ENCODE measurements at places on chromosomes 7 and 10. TPM values are rescaled to one million over a fixed set of nuclear protein-coding genes. Genes with fewer than 3 reads are reported as not detected.
A peak's percentile ranks its signal among the peaks of the same experiment; 100 is the strongest.

GRCh38 chr10:78255796-78256638 is 222.4 kb downstream of the RPS24 start:
- H3K27ac ChIP-seq, result no peak overlapping the region
- no peak overlapping the region for H3K4me3 ChIP-seq
- DNase-seq, result peak; percentile 23
- H3K27me3 ChIP-seq, result no peaks in the 10 kb centered on the region
- no peaks in the 10 kb centered on the region for H3K36me3 ChIP-seq
- H3K4me1 ChIP-seq, result no peaks in the 10 kb centered on the region

GRCh38 chr10:113001599-113002448 is 51.8 kb downstream of the TCF7L2 start:
- no peaks in the 10 kb centered on the region for H3K36me3 ChIP-seq
- H3K4me1 ChIP-seq, result peaks cover 12% of the 10 kb centered on the region
- H3K27ac ChIP-seq, result peak overlapping the region; percentile 64
- H3K4me3 ChIP-seq, result no peak overlapping the region

The TEX47 gene
- not detected for total RNA-seq

- H3K27me3 ChIP-seq, result no peaks in the 10 kb centered on the region
- no peak for DNase-seq
- no peak overlapping the region for H3K4me3 ChIP-seq
Observed at GRCh38 chr10:14253079-14253478, 77.6 kb downstream of the FRMD4A start.

- H3K36me3 ChIP-seq, result no peaks in the 10 kb centered on the region
- no peak overlapping the region for H3K27ac ChIP-seq
- no peak for DNase-seq
- no peaks in the 10 kb centered on the region for H3K27me3 ChIP-seq
Observed at GRCh38 chr7:143929224-143929920, 5.7 kb upstream of the OR2F2 start.

The CALML3 gene
- total RNA-seq, result not detected

GRCh38 chr7:50596484-50596883 is 31.3 kb upstream of the DDC start:
- no peaks in the 10 kb centered on the region for H3K27me3 ChIP-seq
- no peaks in the 10 kb centered on the region for H3K4me1 ChIP-seq
- no peak for DNase-seq
- H3K27ac ChIP-seq, result no peak overlapping the region
- no peaks in the 10 kb centered on the region for H3K36me3 ChIP-seq

GRCh38 chr7:88109612-88110011 is 110.2 kb downstream of the SRI start:
- H3K36me3 ChIP-seq, result no peaks in the 10 kb centered on the region
- no peaks in the 10 kb centered on the region for H3K27me3 ChIP-seq
- H3K27ac ChIP-seq, result no peak overlapping the region
- no peaks in the 10 kb centered on the region for H3K4me1 ChIP-seq

DNA sequence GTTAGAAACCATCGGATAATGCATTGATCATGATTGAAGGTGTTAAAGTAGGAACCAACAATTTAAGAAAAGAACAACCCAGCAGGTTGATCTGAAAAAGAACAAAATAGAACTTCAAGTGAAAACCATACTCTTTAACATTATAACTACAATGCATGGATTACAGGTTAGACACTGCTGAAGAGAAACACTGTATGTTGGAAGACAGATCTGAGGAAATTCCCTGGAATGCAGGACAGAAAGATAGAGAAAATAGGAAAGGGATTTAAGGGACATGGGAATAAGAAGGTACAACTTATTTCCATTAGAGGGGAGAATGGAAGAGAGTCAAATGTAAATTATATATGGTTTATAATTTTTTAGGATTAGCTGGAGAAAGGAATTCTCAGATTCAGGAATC is 303.3 kb downstream of the DNAJB6 start:
- H3K4me1 ChIP-seq, result no peaks in the 10 kb centered on the region
- H3K27ac ChIP-seq, result no peak overlapping the region
- H3K4me3 ChIP-seq, result no peak overlapping the region
- DNase-seq, result no peak
- H3K36me3 ChIP-seq, result no peaks in the 10 kb centered on the region

DNA sequence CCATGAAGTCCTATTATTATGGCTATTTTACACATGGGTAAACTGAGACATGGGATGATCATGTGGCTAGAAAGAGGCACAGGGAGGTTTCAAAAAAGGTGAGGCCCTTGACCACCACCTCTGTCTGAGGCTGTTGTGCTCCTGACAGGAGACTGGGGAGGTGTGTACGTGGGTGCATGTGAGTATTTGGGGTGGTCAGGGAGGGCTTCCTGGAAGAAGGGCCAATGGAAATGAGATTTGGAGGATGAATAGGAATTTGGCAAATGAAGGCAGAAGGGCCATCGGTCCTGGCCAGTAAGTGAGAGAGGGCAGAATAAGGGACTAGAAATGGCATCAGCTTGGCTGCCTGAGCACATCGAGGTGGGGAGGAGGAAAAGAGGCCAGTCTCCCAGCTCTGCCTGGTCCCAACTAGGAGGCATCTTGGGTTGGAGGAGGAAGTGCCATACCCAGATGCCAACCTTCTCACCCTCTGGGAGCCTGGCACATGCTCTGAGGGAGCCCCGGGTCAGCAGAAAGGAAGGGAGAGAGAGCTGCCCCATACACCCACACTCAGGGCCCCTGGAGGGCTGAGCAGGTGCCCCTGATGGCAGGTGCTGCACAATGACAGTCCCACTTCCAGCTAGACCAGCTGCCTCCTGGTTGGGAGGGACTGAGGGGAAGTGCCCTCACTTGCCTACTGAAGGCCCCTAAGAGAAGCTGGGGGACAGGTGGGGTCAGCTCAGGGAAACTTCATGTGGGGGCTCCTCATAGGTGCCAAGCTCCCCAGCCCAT is 47.7 kb downstream of the CDH23 start:
- no peak for DNase-seq
- H3K36me3 ChIP-seq, result no peaks in the 10 kb centered on the region
- H3K27ac ChIP-seq, result no peak overlapping the region
- H3K27me3 ChIP-seq, result no peaks in the 10 kb centered on the region
- no peak overlapping the region for H3K4me3 ChIP-seq

The OR2A12 gene
- total RNA-seq, result not detected

The VWA2 gene
- total RNA-seq, result 22.6 TPM

DNA sequence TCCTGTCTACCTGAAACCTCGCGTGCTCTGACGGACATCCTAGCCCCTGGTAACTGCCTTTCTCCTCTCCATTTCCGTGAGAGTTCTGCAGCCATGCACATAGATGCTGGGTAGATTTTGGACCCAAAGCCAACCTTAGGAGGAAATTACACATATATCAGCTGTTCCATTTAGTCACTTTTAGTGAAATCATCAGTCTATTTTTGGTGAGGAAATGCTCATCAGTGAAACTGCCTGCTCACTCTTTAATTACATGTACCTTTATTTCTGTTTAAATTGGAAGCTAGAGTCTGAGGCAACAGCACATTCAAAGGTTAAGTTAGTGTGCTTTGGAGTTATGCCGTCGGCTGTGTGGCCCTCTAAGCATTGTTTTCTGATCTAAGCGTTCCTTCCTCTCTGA is 231.3 kb downstream of the WDR37 start:
- no peaks in the 10 kb centered on the region for H3K4me1 ChIP-seq
- H3K27me3 ChIP-seq, result no peaks in the 10 kb centered on the region
- H3K27ac ChIP-seq, result no peak overlapping the region
- no peaks in the 10 kb centered on the region for H3K36me3 ChIP-seq
- no peak for DNase-seq

- H3K4me3 ChIP-seq, result no peak overlapping the region
- H3K27ac ChIP-seq, result no peak overlapping the region
- no peaks in the 10 kb centered on the region for H3K4me1 ChIP-seq
- no peak for DNase-seq
- H3K36me3 ChIP-seq, result no peaks in the 10 kb centered on the region
Observed at GRCh38 chr7:17043012-17043877, 161.5 kb upstream of the AGR3 start.

The SLC13A4 gene
- not detected for total RNA-seq

GRCh38 chr10:10477844-10478243 is 539.8 kb upstream of the CELF2 start:
- no peak overlapping the region for H3K4me3 ChIP-seq
- H3K36me3 ChIP-seq, result no peaks in the 10 kb centered on the region
- DNase-seq, result no peak
- H3K27ac ChIP-seq, result no peak overlapping the region

DNA sequence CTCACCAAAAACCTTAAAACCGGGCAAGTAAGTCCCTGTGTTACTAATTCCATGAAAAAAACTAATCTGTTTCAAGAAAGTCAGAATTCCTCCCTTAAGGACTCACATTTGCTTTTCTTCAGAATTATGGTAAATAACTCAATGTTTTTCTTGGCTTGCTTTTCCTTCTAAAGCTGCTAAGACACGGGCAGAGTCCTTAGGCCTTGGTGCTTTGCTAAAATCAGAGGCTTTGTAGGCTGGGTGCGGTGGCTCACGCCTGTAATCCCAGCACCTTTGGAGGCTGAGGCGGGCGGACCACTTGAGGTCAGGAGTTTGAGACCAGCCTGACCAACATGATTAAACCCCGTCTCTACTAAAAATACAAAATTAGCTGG is 32.0 kb downstream of the GNA12 start:
- H3K4me1 ChIP-seq, result no peaks in the 10 kb centered on the region
- H3K36me3 ChIP-seq, result no peaks in the 10 kb centered on the region
- DNase-seq, result no peak
- H3K4me3 ChIP-seq, result peak overlapping the region; percentile 13
- H3K27me3 ChIP-seq, result no peaks in the 10 kb centered on the region

- no peaks in the 10 kb centered on the region for H3K36me3 ChIP-seq
- no peak within 1 kb of the TSS for H3K27ac ChIP-seq
- H3K27me3 ChIP-seq, result no peaks in the 10 kb centered on the region
- H3K4me1 ChIP-seq, result no peaks in the 10 kb centered on the region
Observed at GRCh38 chr10:79948976-79949722, at the start of gene SFTPD. TSS of gene SFTPD (minus strand) at chr10:79949105. CDS start at chr10:79946659, 2,446 bp downstream.

The CDC14C gene
- not detected for total RNA-seq

DNA sequence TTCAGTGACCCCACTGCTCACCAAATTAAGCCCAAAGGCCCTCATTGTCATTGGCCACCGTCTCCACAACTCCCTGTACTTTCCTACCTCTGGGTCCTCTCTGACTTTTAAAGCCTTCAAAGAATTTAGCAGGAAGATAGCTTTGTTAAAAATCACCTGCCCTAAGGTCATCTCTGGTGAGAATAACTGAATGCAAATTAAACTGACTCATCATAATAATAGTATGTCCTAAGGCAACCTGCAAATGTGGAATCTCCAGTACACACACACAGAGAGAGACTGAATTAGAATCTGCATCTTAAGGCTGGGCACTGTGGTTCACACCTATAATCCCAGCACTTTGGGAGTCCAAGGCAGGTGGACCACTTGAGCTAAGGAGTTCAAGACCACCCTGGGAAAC is 24.1 kb downstream of the OAT start:
- H3K4me1 ChIP-seq, result no peaks in the 10 kb centered on the region
- H3K27me3 ChIP-seq, result no peaks in the 10 kb centered on the region
- DNase-seq, result no peak
- H3K27ac ChIP-seq, result no peak overlapping the region
- H3K4me3 ChIP-seq, result no peak overlapping the region

The KCNH2 gene
- 51.0 TPM for total RNA-seq

The SYPL1 gene
- 133 TPM for total RNA-seq

- H3K27ac ChIP-seq, result no peak overlapping the region
- H3K4me3 ChIP-seq, result no peak overlapping the region
- no peaks in the 10 kb centered on the region for H3K4me1 ChIP-seq
- no peak for DNase-seq
- no peaks in the 10 kb centered on the region for H3K36me3 ChIP-seq
- H3K27me3 ChIP-seq, result no peaks in the 10 kb centered on the region
Observed at GRCh38 chr7:105935250-105935649, 27.8 kb upstream of the CDHR3 start.

- no peaks in the 10 kb centered on the region for H3K27me3 ChIP-seq
- no peaks in the 10 kb centered on the region for H3K4me1 ChIP-seq
- no peak overlapping the region for H3K4me3 ChIP-seq
- H3K27ac ChIP-seq, result no peak overlapping the region
Observed at GRCh38 chr7:24318326-24318725, 34.3 kb downstream of the NPY start.

DNA sequence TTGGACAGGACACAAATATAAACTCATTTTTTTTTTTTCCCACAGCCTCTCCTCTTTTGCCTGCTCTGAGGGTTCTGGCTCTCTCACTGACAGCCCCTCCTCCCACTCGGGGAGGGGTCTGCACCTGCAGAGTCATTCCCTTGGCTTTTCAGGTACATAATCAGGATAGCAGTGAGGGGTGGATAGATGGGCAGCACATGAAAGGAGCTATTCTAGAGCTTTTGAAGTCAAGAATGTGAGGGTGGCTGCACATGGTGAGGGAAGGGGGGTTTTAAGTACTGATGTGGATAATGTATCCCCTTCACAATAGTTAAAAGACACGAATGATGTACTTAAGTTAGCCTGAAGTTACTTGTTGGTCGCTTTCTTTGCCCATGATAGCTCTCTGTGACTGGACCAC is 76.2 kb downstream of the CFAP58 start:
- no peak overlapping the region for H3K4me3 ChIP-seq
- H3K27ac ChIP-seq, result no peak overlapping the region

The CPN1 gene
- total RNA-seq, result not detected

GRCh38 chr7:1130021-1130990 is 29.7 kb downstream of the ZFAND2A start:
- no peaks in the 10 kb centered on the region for H3K4me1 ChIP-seq
- no peak for DNase-seq
- H3K27me3 ChIP-seq, result no peaks in the 10 kb centered on the region

The TMEM236 gene
- total RNA-seq, result 0.59 TPM

The C10orf105 gene
- total RNA-seq, result not detected

GRCh38 chr7:14598978-14599377 is 303.6 kb downstream of the DGKB start:
- H3K36me3 ChIP-seq, result no peaks in the 10 kb centered on the region
- DNase-seq, result no peak
- no peak overlapping the region for H3K4me3 ChIP-seq
- H3K4me1 ChIP-seq, result no peaks in the 10 kb centered on the region
- no peaks in the 10 kb centered on the region for H3K27me3 ChIP-seq

GRCh38 chr10:36771725-36772124 is 353.7 kb upstream of the ANKRD30A start:
- no peaks in the 10 kb centered on the region for H3K4me1 ChIP-seq
- no peaks in the 10 kb centered on the region for H3K36me3 ChIP-seq
- H3K27ac ChIP-seq, result no peak overlapping the region
- DNase-seq, result no peak
- H3K4me3 ChIP-seq, result no peak overlapping the region
- H3K27me3 ChIP-seq, result no peaks in the 10 kb centered on the region

GRCh38 chr10:29734962-29735627 is 100.3 kb upstream of the SVIL start:
- peak overlapping the region; percentile 96 for H3K27ac ChIP-seq
- no peaks in the 10 kb centered on the region for H3K4me1 ChIP-seq
- H3K4me3 ChIP-seq, result peak overlapping the region; percentile 74
- DNase-seq, result peak; percentile 68
- no peaks in the 10 kb centered on the region for H3K27me3 ChIP-seq
- H3K36me3 ChIP-seq, result no peaks in the 10 kb centered on the region
